ENCODE measurements at places on chromosomes 13 and 19. TPM values are rescaled to one million over a fixed set of nuclear protein-coding genes. Genes with fewer than 3 reads are reported as not detected.

DNA sequence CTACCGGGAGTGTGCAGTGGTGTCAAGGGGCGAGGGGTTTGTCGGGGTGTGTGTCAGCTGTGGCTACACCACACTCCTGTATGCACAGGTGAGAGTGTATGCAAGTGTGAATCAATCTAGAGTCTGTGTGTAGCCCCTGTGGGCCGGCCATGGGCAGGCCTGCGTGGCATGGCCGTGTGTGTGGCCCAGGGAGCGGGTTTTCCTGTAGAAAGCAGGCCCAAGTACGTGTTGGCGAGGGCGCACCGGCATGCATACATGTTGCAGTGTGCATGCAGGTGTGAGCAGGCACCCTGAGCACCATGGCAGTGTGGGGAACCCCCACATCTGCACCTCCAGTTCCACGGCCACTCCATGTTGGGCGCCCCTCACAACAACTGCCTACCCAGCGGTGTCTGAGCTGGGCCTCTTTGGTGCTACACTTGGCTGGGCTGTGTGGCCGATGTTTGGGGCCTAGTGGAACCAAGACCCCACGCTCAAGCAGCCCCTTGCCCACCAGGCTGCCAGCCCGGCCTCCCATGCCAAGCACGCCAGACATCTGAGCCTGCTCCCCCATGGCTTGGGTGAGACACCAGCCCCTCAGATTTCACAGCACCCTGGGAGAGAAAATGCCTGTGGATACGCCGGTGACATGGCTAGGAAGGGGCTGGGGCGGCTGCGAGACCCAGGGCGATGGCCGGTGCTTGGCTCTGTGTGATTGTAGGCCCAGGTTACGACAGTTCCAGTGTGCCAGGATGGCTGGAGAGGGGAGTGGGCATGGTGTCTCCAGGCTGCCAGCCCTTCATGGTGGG is 2.1 kb downstream of the NFIX start:
- peak; percentile 70 for DNase-seq
- no peak overlapping the region for H3K4me3 ChIP-seq
- H3K27ac ChIP-seq: no peak overlapping the region
- no peaks in the 10 kb centered on the region for H3K27me3 ChIP-seq
- H3K4me1 ChIP-seq: peaks cover 15% of the 10 kb centered on the region

- peaks cover 15% of the 10 kb centered on the region for H3K4me1 ChIP-seq
- peaks cover 80% of the 10 kb centered on the region for H3K27me3 ChIP-seq
- no peak for DNase-seq
- H3K36me3 ChIP-seq: no peaks in the 10 kb centered on the region
- H3K4me3 ChIP-seq: no peak overlapping the region
Observed at GRCh38 chr19:55373993-55374757, 2.5 kb upstream of the TMEM190 start.

- H3K36me3 ChIP-seq: no peaks in the 10 kb centered on the region
- H3K4me3 ChIP-seq: no peak overlapping the region
- H3K27me3 ChIP-seq: no peaks in the 10 kb centered on the region
- H3K4me1 ChIP-seq: no peaks in the 10 kb centered on the region
- no peak for DNase-seq
Observed at GRCh38 chr13:42821437-42821836, 40.1 kb downstream of the FAM216B start.

GRCh38 chr13:76225815-76226489 is 589.8 kb downstream of the LMO7 start:
- H3K36me3 ChIP-seq: no peaks in the 10 kb centered on the region
- no peaks in the 10 kb centered on the region for H3K4me1 ChIP-seq
- no peaks in the 10 kb centered on the region for H3K27me3 ChIP-seq
- H3K4me3 ChIP-seq: no peak overlapping the region
- no peak for DNase-seq

DNA sequence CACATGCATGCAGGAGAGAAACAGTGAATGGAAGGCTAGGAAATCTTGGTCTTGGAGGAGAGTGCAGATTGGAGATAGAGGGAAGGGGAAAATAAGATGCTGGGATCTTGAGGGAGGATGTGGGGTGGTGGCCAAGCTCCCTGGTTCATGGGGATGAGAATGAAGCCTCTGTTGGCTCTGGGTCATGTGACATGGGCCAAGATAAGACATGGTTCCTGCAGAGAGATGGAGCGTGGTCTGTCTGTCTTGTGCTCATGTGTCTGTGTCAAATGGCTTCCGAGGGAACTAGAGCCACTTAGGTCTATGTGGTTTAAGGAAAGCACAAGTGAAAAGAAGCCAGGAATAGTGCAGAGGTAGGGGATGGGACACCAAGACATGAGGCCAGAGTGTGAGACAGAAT is 30.8 kb upstream of the FFAR2 start:
- DNase-seq: no peak
- no peak overlapping the region for H3K4me3 ChIP-seq
- H3K4me1 ChIP-seq: peaks cover 23% of the 10 kb centered on the region
- H3K27ac ChIP-seq: no peak overlapping the region
- H3K27me3 ChIP-seq: no peaks in the 10 kb centered on the region

DNA sequence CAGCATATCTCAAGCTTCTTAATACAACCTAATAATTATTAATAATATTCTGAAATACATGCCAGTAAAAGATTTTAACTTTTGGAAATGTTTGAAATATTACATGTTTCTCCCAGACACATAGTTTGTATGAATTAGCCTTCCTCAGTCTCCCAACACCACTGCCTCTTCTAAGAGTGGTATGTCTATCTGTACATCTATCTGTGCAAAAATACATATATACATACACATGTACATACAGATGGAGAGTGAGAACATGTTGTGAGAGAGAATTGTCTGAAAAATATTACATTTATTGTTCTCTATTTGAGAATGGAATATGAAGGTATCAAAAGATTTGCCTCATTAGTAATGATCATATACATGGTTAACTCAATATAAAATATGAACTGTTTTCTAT is 1567.2 kb upstream of the PRR20A start:
- no peak for DNase-seq
- no peak overlapping the region for H3K27ac ChIP-seq
- no peak overlapping the region for H3K4me3 ChIP-seq
- no peaks in the 10 kb centered on the region for H3K27me3 ChIP-seq
- no peaks in the 10 kb centered on the region for H3K36me3 ChIP-seq
- no peaks in the 10 kb centered on the region for H3K4me1 ChIP-seq

Gene OR7C1
- total RNA-seq: not detected

Gene BEST2
- total RNA-seq: not detected

Gene GNG7
- total RNA-seq: 17.3 TPM

Gene TPTE2
- total RNA-seq: 0.30 TPM

Gene ZNF724
- 3.7 TPM for total RNA-seq

Gene PSG7
- total RNA-seq: not detected
